Urothelium cell line (cell line): ENCODE measurements at places on chromosomes 11 and 22.

GRCh38 chr22:32211011-32211410 lies 6.1 kb upstream of the RFPL2 start:
- no peak for DNase-seq

GRCh38 chr11:119153049-119153818 lies 4.4 kb downstream of the ABCG4 start:
- DNase-seq, result no peak

DNA sequence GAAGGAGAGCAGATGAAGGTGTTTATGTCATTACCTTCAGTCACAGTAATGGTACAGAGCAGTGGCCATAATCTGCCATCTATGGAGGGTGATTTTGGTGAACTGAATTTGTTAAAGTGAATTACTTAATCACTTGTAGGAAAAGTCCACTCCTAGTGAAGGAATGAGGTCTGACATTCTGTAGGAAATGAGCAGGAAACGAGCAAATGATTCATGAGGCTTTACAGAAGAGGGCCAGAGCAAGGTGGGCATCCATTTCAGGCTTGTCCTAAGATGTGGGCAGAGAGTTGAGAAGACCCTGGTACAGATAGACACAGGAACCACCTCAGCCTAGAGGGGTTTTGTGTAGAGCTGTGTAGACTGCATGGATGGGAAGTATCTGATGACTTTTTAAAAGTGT lies 6.0 kb upstream of the SGSM3 start:
- DNase-seq, result no peak

DNA sequence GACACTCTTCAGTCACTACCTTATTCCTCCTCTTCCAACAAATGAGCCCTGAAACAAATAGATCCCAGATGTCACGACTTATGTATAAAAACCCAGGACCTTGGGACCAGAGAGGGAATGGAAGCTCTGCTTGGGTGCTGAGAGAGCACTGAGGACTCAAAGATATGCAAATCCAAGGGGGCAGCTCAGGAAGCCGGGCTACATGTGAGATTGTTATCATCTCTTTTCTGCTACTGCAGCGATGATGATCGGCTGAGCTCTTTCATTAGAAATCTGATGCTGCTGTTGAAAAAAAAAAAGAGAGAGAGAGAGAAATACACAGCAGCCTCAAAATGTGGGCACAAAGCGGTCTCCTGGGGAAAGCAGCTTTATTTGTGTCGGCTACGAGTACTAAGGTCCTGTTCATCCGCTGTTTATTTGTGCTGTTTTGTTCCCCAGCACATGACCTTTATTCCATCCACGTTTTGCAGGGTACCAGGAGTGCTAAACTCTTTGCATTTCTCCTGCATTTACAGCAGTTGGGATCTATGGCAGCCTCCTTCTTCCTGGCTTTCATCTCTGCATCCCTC lies 120.2 kb downstream of the TRIM29 start:
- no peak for DNase-seq

DNA sequence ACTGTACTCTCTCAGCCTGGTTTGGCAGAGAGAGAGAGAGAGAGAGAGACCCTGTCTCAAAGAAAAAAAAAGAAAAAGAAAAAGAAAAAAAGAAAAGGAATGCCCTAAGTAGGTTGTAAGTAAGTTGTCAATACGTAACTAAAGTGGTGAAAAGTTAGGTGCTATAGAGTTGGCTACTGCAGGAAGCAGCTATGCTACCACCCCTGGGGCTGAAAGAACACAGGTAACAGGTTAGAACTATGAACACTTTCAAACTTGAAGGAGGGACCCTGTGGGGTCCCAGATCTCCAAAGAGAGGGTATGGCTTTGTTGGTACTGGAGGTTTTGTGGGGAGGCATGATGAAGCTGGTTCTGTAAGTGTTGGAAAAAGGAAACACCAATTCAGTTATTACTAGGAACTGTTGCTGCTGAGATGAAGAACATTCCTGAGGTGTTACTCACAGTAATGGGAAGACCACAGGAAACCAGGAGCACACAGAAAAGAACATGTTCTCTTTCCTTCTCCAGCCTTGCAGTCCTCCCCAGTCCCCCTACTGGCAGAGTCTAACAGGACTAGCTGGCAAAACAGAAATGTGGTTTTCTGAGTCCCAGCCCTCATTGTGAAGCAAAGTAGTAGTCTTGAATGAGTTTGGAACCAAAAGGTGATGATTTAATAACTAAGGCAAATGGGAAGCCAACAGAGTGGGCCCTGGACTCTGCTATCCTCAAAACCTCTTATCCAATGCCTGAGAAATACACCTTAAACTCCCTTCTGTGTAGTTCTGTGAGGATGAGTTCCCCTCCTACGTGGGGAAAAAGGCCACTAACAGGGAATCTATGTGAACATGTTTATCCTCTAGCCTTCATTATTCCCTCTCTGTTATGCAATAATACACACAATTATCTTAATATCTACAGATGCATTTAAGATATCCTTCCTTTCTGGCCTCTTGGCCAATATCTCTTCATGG lies 427.0 kb upstream of the DDI1 start:
- peak; percentile 87 for DNase-seq

DNA sequence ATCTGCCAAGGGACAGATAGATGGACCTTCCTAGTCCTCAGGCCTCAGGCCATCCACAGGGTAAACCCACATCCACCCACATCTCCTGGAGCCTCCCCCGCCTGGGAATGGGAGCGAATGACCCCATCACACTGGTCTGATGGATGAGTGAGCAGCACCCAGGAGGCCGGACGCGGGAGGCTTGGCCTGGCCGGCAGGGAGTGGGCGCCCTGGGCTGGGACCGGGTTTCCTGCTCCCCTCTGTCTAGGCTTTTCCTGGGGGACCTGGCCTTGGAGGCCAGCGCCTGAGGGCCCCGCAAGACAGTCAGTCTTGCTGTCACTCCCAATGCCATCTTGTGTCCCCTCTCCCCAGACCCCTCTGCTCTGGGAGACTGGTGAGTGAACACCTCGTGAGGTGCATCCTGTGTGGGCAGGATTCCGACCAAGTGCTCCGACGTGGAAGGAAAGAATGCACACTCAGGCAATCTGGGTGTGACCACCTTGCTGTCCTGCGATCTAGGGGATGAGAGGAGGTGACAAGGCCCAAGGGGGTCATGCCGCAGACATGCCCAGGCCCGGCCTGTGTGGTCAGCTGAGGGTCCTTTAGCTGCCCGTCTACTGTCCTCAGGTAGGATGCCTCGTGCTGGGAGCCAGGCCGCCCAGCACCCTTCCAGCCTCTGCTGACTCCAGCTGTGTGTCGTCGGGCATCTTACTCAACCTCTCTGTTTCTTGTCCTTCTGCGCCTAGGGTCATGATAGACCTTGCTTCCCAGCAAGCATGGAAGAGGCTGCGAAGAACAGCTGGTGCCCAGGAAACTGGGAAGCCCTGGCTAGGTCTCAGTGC lies 26.5 kb upstream of the WNT7B start:
- no peak for DNase-seq

- no peak for DNase-seq
These were observed 602 bp upstream of the INPP5J start for GRCh38 chr22:31122196-31122531.

- peak; percentile 73 for DNase-seq
These were observed 41.7 kb downstream of the KIAA1671 start for GRCh38 chr22:24994070-24994763.

DNA sequence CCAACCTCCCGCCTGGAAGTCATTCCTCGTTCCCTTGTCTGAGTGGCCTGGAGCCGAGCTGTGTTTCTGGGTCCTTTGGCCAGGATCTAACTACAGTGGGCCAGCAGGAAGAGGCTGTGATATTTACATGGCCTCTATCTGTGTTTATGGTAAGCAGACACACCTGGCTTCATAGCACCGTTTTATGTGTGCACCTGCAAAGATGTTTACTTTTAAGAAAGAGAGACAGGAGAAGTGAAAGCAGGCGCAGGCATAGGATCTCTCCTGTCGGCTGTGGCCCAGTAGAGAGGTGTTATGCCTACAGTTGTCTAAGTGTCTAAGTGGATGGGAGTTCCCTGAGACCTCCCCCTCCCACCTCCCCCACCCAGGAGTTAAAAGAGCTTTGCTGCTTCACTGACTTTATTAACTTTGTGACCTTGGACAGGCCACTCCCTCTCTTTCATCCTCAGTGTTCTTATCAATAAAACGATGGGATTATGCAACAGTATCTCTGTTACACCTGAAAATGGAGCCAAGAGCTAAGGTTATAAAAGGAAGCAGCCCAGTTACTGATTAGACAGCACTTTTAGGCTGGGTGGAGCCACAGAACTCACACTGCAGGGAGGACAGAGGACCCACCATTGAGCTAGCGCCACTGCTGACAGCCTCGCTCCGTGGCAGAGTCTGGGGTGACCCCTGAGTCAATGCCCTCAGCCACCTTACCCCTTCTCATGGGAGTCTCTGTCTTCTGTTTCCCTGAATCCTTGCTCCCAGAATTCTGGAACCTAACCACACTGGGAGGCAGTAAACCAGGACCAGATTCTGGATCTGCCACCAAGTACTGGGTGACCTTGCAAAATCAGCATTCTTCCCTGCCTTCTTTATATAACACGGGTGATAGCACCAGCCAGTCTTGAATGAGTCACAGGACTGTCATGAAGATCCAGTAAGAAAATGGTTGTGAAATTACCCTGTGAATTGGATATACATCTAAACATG lies 22.0 kb downstream of the ST14 start:
- DNase-seq, result no peak

- DNase-seq, result no peak
These were observed 78.4 kb downstream of the SIK2 start for GRCh38 chr11:111680486-111681175.

- DNase-seq, result no peak
These were observed 66.4 kb downstream of the APOL5 start for GRCh38 chr22:35783943-35784614.

DNA sequence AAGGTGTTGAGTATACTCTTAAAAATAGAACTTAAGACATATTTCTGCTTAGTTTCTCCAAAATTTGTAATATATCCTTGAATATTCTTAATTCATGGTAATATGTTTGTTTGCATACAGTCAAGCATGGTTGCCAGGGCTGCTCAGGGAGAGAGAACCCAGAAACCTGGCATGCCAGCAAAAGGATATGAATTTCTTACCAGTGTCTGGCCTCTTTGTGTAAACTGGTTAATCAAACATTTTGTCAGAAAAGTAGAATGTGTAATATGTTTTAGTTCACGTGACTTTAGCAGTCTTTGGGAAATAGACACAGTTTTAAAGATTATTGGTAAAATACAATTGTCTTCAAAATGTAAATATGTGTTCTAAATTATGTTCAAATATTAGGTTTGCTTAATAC lies 101.6 kb downstream of the AASDHPPT start:
- no peak for DNase-seq

GRCh38 chr11:12835286-12835685 lies 161.1 kb downstream of the TEAD1 start:
- no peak for DNase-seq

DNA sequence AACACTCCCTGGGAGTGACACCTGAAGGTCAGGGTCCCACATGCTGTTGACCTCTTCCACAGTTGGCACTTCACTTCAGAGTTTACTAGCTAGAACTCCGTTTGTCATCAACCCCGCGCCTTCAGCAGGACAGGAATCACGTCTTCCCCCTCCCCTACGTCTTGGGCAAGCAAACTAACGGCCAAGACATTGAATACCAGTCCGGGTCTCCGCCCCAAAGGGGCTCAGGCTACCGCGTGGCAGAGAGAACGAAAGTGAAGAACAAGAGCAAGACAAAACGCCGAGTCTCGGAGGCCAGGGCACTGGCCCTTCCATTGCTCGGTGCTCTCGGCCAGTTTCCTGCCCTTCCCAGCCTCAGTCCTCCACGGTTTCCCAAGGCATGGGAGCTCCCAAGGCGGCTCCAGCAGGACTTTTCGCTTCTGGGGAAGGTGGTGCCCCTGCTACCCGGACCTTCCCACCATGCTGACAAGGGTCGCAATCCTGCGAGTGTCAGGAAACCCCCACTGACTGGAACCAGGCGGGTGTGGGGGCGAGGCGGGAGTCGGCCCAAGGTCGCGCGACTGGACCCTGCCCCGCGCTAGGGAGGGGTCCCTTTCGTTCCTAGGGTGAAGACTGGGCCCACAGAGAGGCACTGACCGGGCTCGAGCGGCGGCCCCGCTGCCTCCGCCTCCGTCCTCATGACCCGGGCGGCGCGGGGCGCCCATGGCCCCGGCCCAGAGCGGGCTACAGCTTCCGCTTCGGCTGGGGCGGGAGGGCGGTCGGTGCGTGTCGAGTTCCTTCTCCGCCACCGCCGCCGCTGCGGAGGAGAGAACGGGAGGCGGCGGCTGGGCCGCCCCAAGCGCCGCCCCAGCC lies at the start of gene GUCD1:
GUCD1 (minus strand) TSS at position 826 of the 852 bp plus-strand sequence; CDS start at position 679, 147 bp downstream.
- DNase-seq, result peak; percentile 41

DNA sequence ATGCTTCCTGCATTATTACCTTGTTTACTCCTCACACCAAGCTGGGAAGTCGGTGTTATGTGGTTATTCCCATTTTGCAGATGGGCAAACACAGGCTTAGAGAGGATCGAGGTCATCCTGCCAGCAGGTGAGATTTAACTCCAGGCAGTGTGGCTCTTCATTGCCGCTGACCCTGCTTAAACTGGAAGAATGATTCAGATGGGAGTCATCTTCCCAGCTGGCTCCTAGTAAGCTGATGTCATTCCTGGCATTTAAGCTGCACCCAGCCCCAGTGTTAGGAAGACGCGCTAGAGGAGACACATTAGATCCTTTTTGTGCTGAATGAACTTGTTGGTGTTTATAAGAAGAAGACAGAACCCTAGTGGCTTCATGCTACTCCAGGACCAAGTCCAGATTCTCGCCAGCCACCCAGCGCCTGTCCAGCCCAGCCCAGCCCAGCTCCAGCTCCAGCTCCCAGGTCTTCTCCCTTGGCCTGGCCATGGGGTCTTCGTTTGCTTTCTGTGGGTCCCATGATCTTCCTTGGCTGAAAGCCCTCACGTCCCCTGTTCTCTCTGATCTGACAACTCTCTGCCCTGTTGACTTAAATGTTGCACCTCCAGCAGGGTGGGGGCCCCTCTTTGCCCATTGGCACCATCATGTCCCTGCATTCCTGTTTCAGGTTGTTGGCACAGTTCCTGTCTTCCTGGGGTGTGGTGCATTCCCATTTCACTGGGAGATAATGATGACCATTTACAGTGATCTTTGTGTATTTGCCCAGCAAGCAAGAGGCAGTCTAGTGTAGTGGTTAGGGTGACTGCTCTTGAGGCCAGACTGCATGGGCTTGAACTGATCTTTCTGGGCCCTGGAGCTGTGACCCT lies 13.6 kb downstream of the PARVB start:
- DNase-seq, result peak; percentile 92

DNA sequence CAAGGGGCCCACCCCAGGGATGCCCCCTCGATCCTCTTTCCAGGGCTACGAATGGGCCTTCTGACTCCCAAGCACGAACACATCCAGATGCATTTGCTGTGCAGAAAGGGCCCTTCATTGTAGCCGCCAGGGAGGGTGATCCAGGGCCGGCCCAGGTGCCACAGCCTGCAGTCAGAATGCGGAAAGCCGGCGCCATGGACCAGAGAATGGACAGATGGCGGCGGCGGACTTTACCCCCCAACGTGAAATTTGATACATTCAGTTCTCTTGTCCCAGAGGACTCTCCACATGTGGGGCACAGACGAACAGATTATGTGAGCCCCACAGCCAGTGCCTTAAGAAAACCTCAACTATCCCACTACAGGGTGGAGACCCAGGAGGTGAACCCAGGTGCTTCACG lies 87.2 kb downstream of the KIAA1671 start:
- no peak for DNase-seq

DNA sequence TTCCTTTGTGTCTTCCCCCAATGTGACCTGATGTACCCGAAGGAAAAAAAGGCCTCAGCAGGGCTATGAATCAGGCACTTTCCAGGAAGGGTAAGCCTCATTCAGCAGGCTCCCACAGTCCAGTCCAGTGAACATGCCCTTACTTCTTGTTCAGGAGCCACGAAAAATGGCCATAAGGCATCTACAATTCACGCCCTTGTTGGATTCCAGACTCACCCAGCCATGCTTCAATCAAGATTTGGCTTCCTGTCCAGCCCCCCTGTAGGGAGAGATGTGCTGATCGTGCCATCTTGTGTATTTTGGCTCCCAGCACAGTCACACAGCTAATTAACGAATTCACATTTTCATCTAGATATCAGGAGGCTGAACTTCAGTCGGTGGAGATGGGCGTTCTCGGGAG lies 9.9 kb upstream of the KCNJ5 start:
- no peak for DNase-seq
